ENCODE measurements at places on chromosomes 12 and 14.
A peak's percentile ranks its signal among the peaks of the same experiment; 100 is the strongest.

GRCh38 chr12:79911889-79912656 is 22.8 kb downstream of the PPP1R12A start:
- no peak for DNase-seq

GRCh38 chr12:1773937-1774655 is 46.3 kb upstream of the LRTM2 start:
- DNase-seq = no peak

- DNase-seq = peak; percentile 12
Observed at GRCh38 chr14:77099425-77100167, 1.5 kb downstream of the CIPC start.

DNA sequence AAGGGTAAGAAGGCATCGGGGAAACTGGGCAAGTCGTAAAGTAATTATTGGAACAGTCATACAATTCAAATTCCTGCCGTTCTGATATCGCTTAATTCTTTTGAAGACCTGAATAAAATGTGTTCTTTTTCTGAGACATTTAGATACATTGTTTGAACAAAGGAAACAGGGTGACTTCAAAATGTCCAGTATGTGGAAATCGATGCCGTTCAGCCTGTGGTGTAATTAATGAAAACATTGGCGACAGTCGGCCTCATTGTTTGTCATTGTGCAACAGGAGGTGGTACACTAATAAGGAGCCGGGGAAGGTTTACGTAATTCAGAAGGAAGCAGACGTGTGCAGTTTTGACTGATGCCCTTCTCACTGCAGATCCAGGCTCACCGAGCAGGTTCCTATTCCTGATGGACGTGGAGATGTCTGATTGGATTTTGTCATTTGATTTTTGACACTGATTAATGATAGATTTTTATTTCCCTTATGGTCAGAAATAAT is 92.7 kb downstream of the BORCS5 start:
- DNase-seq = peak; percentile 23

GRCh38 chr12:64232196-64232595 is 10.1 kb upstream of the KICS2 start:
- DNase-seq = no peak

- DNase-seq = no peak
Observed at GRCh38 chr12:75695926-75696325, 184.5 kb upstream of the KRR1 start.

DNA sequence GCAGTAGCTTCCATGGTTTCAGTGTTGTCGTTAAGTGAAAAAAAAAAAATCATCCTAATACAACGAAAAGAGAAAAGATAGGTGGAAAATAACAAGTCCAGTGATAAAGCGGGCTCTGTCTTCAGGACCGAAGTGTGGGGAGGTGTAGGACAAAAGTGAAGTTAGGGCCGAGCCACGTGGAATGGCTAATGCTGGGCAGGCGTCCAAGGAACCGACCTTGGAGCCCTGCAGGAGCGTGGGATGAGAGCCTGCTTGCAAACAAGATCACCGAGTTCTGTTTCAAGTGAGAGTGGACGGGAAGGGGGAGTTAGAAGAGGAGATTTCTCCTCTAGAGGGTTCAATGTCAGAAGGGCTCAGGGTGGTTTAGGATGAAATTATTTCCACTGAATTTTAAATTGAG is 22.2 kb downstream of the A2ML1 start:
- no peak for DNase-seq

GRCh38 chr14:79840831-79841230 is 370.5 kb downstream of the DIO2 start:
- DNase-seq = no peak

Measured in COR-L47 (cell line).